NCI-H82 (cell line): ENCODE measurements at places on chromosomes 6 and 20.

DNA sequence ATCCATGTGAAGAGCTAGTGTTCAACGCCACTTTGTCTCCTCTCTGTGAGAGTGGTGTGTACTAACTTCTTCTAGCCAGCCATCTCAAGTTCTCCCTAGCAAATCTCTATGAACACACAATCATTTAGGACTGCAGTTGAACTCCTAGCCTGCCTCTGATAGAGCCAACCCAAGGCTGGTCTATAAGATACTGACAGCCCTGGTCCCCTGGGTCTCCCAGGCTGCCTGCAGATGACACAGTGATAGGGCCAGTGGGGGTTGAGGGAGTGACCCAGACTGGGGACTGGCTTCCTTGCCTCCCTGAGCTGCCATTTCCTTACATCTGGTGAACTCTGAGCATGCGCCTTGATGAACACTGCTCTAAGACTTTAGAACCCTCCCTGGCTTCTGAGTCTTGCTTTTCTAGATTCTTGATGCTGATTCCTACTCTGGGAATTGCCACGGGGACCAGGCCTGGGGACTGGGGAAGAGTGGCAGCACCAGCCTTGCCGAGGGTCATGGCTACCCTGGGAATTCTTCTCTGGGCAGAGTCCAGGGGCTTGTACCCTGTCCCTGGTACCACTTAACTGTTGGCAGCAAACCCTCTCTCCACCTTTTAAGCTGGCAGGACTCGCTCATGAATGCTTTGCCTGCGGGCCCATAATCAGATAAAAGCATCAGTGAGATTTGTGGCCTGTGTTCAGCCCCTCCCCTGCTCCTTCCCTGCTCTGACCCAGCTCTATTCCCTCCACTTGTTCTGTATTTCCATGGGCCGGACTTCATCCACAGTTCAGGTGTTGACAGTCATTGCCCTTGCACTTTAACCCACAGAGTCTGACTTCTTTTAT is 130.8 kb upstream of the CHD6 start:
- peak; percentile 62 for DNase-seq

DNA sequence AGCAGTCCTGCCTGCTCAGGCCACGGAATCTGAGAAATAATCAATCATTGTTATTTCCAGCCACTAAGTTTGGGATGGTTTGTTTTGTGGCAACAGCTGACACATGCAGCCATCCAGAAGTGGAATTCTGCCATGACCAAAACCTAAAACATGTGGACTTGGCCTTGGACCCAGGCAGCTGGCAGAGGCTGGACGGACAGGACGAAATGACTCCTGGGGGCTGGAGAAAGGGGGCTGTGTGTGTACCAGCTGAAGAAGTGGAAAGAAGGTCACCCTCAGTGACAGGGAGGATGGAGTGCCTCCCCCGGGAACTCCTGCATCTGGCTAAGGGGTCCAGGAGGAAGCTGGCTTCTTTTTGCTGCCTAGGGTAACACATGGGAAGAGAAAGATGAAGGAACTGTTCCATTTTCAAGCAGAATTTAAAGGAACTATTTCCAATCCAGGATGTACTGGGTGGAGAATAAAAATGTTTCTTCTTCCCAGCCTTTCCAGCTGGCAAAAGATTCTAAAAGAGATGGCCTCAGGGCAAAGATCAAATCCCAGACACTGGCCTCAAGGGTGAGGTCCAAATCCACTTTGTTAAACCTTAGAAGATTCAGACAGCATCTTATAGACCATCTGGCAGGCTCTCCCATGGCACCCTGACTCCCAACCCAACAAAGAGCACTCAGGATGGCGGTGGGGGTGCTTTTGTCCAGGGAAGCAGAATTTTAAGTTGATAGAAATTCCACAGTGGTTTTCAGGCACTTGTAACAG is 14.3 kb downstream of the SERPINB6 start:
- DNase-seq: peak; percentile 67

- peak; percentile 18 for DNase-seq
Measured at GRCh38 chr6:150006961-150007464, 18.3 kb downstream of the RAET1L start.

DNA sequence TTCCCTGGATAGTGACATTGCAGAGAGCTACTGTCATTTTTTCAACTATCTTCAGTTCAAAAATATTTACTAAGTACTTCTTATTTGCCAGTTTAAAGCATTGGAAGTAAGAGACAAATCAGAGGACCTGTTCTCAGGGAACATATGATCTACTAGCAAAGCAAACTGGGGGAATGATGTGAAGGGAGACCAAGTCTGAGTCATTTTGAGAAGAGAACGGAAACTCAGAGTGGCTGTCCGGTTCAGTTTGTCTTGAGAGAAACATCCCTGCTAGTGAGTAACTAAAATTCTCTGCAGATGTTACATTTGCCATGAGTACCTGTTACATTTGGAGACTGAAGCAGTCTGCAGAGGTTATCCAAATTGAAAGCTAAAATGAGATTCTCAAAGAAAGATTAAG is 118.3 kb downstream of the KCNQ5 start:
- DNase-seq: no peak

DNA sequence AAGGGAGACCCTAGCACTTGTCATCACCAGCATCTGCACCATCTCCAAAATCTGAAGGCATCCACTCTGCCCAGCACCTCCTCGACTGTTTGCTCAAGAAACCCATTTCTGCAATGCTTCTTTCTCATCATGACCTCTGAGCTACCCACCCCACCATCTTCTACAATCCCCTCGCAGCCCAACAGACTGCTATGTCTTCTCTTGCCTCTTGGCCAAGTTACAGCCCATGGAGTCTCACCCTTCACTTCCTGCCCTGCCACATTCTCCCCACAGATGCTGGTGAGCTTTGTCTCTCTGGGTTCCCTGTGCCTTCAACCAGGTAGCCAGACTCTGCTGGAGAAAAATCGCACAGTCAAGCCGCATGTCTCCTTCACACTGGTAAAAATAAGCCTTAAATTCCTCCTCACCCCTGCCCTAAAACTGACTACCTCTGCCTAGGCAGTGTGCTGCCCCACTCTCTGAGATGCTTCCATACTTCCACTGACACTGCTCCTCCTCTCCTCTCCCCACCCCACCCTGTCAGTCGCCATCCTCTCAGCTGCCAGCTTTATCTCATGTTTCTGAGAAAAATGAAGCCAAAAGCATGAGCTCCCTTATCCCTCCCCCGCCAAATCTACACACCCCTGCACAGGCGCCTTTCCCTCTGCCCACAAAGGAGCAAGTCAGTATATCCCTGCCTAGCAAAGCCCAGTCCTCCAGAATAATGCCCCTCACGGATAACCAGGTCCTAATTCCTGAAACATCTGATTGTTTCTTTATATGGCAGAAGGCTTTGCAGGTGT is 2.3 kb upstream of the TXNDC5 start:
- no peak for DNase-seq

DNA sequence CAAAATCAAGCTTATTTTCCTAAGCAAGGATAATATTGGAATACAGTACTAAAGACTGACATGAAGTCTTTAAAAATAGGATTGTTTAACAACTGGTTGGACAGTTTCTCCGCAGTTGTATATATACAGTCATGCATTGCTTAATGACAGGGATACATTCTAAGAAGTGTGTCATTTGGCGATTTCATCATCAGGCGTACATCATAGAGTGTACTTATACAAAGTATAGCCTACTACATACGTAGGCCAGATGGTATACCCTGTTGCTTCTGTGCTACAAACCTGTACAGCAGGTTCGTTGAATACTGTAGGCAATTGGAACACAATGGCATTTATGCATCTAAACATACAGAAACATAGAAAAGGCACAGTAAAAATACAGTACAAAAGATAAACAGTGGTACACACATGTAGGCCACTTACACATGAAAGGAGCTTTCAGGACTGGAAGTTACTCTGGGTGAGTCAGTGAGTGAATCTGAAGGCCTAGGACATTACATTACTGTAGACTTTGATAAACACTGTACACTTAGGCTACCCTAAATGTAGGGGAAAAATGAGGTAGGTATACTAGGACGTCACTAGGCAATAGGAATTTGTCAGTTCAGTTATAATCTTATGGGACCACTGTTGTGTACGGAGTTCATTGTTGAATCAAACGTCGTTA is 20.1 kb downstream of the HECA start:
- no peak for DNase-seq

- DNase-seq: peak; percentile 94
Measured at GRCh38 chr6:26322645-26323482, 42.1 kb upstream of the BTN3A2 start.

DNA sequence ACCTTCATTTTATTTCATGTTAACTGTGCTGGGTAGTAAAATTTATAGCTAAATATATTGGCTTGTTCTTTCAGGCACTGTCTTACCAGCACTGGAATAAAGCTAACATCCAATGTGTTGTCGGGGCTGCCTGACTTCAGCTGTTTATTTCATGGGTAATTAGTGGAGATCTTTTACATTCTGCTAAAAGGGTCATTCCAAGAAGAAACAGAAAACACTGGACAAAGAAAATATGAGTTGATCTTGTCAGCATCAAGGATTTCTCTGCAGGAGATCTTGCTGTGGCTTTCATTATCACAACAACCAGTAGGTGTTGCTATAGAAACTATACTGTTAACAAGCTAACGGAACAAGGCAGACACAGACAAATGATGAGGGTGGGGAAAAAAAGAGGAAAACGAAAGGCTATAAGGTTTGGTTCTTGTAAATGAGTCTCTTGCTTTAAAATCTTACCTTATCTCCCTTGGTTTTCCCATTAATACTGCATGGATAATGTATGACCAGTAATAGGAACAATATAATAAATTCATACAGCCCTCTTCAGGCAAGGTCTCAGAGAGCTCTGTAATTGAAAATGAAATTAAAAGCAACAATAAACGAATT is 206.8 kb downstream of the SIM1 start:
- DNase-seq: peak; percentile 52

- DNase-seq: no peak
Measured at GRCh38 chr6:150999576-150999975, 134.1 kb downstream of the MTHFD1L start.

GRCh38 chr6:70738028-70738427 is 70.3 kb downstream of the SMAP1 start:
- no peak for DNase-seq
